Vein endothelial cell (primary cell): ENCODE measurements at places on chromosomes 16 and 17. TPM values are rescaled to one million over a fixed set of nuclear protein-coding genes. Genes with fewer than 3 reads are reported as not detected.

The MYLK3 gene
- 0.10 and 0.33 TPM in 2 replicates for total RNA-seq

The CLEC10A gene
- 0.19 TPM in 1 of 2 replicates, not detected in the other for total RNA-seq

The ZACN gene
- total RNA-seq: not detected in 2 replicates

The TMIGD1 gene
- total RNA-seq: not detected in 2 replicates

The NACA2 gene
- total RNA-seq: not detected in 2 replicates

The EVI2A gene
- total RNA-seq: 0.19 and 0.33 TPM in 2 replicates

The TCAP gene
- total RNA-seq: 0.65 and 0.67 TPM in 2 replicates

The NLGN2 gene
- 4.6 and 5.2 TPM in 2 replicates for total RNA-seq

The CACNG1 gene
- total RNA-seq: not detected in 2 replicates

The ESRP2 gene
- 0.29 and 0.98 TPM in 2 replicates for total RNA-seq

The RNF157 gene
- total RNA-seq: 0.29 and 0.65 TPM in 2 replicates

The CDH15 gene
- 0.33 TPM in 1 of 2 replicates, not detected in the other for total RNA-seq
